ENCODE measurements at places on chromosomes 7 and 10. TPM values are rescaled to one million over a fixed set of nuclear protein-coding genes. Genes with fewer than 3 reads are reported as not detected.

Gene SH2B2
- total RNA-seq, result 2.0 TPM

Gene NRAP
- total RNA-seq, result not detected

Gene SLC16A9
- total RNA-seq, result 0.26 TPM

Gene TMEM120A
- 56.1 TPM for total RNA-seq

Measured in fibroblast of lung (primary cell).